ENCODE measurements at places on chromosomes 11 and 22.

GRCh38 chr22:48795664-48796063 lies 1032.0 kb downstream of the BRD1 start:
- DNase-seq = no peak

DNA sequence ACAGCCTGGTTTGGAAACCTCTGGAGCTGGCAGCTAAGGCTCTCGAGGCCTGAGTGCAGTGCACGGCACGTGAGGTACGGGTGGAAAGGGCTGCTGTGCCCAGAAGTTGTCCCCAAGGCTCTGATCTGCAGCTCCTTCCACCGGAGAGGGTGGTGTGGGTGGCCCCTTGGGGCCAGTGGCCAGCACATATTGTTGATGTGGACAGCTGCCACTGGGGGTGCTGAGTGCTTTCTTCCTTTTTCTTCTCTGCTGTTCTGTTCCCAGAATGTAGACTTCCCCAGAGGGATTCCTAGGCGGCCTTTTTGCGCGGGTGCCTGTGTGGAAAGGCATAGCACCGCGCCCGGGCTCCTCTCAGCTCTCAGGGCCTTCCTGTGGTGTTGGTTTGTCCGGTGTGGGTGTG lies 1476.5 kb downstream of the TBC1D22A start:
- no peak for DNase-seq

DNA sequence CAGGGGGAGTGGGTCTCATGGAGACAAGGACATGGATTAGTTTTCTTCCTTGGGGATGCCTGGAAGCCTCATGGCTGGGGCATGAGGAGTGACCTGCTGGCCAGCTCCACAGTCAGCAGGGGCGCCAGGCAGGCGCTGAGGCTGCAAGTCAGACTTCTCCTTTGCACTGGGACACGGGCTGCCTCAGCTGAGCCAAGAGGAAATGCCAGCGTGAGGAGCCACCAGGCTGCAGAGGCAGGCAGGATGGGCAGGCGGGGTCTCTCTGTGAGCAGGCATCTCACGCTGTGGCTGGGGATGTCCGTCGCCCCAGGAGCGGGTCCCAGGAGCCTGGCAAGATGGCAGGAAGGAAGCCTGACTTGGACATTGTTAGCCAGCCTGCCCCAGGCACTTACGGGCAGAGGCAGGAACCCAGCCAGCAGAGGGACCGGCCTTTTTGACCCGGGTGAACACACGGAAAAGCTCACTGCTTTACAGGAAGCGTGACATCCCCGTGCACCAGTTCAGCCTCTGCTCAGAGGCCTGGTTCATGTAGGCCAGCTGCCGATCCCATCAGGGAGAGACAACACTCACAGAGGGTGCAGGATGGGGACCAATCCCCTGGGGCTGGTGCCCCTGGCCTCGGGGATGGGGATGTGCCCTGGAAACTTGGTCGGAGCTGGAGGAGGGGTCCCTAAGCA lies 10.2 kb downstream of the GNB1L start:
- peak; percentile 31 for DNase-seq

DNA sequence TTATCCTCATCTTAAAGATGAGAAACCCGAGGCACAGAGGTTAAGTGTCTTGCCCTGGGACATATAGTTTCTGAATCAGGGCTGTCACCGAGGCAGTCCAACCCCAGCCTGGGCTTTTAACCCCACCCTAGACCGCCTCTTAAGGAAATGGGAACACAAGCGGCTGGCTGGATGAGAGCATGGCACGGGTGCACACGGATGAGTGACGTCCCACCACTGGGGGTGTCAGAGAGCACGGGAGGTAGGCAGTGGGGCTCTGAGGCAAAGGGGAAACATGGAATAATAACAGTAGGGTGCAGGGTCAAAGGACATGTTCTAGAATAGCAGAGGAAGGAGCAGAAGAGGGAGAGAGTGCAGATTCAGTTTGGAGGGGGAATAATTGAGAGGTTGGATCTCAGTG lies 22.3 kb downstream of the PPFIBP2 start:
- no peak for DNase-seq

- no peak for DNase-seq
These were observed 1267.9 kb downstream of the BRD1 start for GRCh38 chr22:48559647-48560388.

DNA sequence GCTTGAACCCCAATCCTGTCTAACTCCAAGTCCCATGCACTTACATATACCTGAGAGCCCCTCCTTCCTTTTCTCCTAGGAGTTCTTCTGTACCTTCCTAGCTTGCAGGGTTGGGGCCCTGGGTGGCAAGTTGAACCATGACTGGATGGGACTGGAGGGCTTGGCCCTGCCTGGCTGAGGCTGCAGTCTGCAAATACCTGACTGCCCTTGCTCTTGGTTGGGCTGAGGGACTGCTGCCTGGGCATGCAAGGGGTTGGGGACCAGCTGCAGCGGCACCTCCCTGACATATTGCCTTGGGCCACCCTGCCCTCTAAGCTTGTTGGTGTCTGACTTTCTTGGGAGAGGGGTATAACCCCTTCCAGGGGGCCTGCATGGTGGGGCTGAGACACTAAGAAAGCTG lies 9.8 kb upstream of the SLC39A13 start:
- DNase-seq = no peak

GRCh38 chr11:77442394-77443053 lies 31.4 kb downstream of the PAK1 start:
- DNase-seq = no peak

- no peak for DNase-seq
These were observed 234.3 kb downstream of the TBC1D22A start for GRCh38 chr22:46996595-46997310.

GRCh38 chr11:72732329-72732728 lies 19.9 kb downstream of the ARAP1 start:
- DNase-seq = no peak

- no peak for DNase-seq
These were observed 2.9 kb downstream of the TEAD1 start for GRCh38 chr11:12677131-12677530.

DNA sequence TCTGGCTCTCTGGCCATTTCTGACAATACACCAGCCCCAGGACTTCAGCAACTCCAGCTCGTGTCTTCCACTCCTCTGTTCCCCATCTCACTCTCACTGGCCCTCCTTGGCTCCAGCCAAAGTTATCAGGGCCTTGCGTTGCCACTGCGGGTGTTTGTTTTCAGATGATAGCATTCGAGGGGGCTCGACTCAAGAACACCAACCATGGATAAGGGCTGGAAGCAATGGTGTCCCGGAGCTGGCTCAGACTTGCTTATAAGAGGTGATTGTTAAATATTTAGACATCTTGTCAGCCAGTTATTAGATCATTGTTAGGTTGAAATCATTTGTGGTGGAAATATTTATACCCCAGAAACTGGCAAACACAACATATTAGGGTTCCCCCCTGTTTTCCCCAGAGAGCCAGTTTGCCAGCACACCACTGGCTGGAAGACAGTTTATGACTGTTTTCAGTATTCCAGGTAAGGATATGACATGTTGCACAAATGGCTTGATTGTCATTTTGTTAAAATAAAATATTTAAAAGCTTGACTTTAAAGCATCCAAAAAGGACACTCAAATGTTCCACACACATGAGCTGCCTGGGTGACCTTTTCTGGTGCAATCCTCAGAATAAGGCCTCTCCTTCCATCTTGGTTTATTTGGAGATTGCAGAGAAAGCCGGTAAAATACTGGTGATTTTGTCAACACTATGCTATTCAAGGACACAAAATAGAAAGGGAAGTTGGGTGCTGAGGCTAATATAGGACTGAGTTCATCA lies 98.3 kb downstream of the FBXO7 start:
- no peak for DNase-seq

DNA sequence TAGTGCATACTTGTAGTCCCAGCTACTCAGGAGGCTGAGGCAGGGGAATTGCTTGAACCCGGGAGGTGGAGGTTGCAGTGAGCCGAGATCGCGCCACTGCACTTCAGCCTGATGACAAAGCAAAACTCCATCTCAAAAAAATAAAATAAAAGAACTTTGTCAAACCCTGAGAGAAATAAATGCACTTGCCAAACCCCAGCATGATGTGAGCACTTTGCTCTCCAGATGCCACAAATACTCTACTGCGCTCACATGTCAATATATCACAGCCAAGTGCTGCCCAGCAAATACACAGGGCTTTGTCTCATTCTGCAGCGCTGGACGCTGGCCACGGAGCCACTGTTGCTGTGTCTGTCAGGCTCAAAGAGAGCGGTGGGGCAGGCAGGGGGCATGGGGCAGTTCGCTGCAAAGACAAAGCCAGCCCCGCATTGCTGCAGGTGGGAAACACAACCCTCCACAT lies 45.1 kb downstream of the AHNAK start:
- DNase-seq = no peak

DNA sequence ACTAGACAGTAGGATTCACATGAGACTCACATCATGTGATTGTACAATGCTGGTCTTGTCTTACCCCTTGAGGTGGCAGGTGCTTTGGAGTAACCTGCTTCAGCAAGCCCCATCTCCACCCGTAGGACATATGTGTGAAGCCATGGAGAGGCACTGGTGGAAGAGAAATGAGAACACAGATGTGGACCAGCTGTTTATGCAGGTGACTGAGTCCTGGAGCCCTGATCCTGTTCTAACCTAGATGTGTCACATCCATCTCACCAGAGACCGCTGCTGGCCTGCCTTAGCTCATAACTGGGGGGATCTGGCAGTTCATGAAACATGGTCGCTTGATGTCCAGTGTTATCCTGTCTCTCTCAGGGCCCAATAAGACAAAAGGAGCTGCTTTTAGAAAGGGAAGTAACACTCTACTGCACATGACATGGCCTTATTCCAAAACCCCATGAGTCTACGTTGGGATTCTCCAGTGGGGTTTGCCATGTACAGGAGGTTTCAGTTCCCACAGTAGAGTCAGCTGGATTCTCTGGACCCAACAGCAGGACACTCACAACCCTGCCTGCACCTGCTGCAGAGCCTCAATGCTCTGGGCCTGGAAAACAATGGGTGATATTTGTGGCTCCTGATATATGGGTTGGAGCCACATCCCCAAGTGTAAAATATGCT lies 62.0 kb downstream of the GGTLC2 start:
- DNase-seq = no peak

DNA sequence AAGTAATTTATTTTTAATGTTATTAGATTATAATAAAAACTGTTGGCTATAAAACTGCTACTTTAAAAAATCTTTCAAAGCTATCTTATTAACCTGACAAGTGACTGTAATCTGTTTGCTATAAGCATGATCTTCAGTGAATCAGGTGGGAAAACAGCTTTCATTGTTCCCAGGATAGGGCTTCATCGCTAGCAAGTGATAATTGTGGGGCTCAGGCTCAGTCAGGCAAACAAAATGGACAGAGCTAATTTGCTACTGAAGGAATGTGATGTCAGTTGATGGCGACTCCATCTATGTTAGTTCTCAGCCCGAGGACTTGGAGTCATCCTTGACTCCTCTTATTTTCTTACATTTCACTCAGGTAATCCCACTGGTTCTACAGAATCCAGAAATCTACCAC lies 125.0 kb downstream of the RASSF10 start:
- DNase-seq = no peak

- DNase-seq = no peak
These were observed 27.7 kb downstream of the DNAJC24 start for GRCh38 chr11:31397239-31397834.

- DNase-seq = no peak
These were observed 438.0 kb downstream of the LUZP2 start for GRCh38 chr11:24934733-24935439.

GRCh38 chr22:46735747-46736608 lies 2.1 kb downstream of the CERK start:
- DNase-seq = no peak

GRCh38 chr11:116701297-116701801 lies 71.4 kb downstream of the BUD13 start:
- no peak for DNase-seq

DNA sequence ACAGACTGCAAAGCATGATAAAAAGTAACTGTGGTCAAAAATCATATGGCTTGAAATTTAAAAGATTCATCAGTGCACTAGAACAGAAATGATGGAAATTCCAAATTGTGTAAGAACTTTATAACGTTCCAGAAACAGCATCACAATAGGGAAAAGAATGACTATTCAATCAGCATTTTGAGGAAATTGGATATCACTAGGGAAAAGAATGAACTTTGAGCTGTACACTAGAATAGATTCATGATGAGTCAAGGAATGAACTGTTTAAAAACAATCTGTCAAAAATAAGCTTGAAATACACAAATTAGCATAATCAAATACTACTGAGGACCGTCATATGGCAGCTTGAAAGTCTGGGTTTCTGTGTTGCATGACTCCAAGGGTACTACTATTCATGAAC lies 20.5 kb upstream of the HEPHL1 start:
- no peak for DNase-seq

DNA sequence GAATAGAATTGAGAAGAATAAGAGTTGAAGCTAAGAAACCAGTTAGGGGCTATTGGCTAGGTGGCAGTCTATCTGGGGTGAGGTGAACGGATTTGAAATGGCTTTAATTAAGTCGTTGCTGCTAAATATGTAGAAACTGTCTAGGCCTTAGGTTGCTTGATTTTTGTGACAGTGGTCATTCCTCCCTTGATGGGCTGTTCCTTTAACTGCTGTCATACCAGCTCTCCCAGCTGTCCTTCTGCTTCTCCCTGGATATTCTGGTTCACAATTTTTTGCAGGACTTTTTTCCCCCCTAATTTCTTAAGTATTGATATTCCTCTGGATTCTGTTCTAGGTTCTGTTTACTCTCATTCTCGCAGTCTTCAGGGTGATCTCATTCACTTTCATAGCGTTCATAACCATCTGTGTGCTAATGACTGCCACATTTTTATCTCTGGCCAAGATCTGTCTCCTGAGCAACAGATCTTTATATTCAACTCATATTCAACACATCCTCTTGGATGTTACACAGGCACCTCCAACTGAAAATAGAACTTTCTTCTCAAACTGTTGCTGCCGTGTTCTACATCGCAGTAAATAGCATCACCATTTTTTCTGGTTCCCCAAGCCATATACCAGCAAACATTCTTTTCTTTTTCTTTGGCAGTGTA lies 134.1 kb downstream of the UVRAG start:
- DNase-seq = no peak

DNA sequence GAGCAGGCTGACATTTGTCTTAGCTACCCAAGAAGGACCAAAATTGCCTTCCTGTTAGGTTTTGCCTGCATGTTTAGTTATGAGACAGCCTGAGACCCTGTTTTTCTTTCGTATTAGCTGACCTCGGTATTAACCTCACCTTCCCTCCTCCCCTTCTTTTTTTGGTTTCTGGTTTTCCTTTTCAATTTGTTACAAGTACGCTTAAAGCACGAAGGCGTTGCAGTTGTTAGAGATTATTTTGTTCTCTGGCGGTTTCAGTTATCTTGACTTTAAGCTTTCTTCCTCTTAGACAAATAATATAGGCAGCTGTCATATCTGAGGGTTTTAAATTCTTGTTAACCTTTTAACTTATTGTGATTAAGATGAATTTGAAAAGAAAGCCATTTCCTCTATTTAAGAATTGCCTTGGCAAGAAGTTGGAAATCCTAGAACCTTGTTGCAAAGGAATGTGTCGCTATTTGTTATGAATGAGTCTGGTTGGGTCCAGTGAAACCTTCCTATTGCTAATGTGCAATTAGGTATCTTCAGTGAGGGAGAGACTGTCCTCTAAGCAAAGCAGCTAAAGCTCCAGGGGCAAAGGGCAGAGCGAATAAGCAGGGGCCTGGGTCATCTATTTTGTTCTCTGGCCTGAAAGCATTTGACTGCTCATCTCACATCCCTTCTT lies 45.7 kb downstream of the PACS1 start:
- DNase-seq = no peak

All from CD4-positive, alpha-beta T cell treated with Interferon gamma for 1 hour (primary cell).